LNCaP clone FGC (cell line): ENCODE measurements at places on chromosomes 13 and 19.

DNA sequence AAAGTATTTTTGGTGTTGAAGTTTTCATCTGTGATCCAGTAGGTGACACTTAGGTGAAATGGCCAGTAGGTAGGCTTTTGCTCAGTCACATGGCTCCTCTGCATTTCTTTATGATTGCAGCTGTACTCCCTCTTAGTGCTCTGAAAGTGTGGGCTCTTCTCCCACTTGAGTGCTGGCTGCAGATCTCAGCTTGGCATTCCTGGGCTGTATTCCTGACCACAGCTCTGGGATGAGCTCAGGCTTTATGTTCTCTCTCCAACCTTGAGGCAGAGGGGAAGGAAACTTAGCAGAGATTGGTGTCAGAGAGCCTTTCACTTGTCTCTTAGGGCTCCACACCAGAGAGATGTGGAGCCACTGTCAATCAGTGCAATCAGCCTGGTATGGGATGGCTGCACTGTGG lies 254.3 kb downstream of the NDFIP2 start:
- no peak for DNase-seq

DNA sequence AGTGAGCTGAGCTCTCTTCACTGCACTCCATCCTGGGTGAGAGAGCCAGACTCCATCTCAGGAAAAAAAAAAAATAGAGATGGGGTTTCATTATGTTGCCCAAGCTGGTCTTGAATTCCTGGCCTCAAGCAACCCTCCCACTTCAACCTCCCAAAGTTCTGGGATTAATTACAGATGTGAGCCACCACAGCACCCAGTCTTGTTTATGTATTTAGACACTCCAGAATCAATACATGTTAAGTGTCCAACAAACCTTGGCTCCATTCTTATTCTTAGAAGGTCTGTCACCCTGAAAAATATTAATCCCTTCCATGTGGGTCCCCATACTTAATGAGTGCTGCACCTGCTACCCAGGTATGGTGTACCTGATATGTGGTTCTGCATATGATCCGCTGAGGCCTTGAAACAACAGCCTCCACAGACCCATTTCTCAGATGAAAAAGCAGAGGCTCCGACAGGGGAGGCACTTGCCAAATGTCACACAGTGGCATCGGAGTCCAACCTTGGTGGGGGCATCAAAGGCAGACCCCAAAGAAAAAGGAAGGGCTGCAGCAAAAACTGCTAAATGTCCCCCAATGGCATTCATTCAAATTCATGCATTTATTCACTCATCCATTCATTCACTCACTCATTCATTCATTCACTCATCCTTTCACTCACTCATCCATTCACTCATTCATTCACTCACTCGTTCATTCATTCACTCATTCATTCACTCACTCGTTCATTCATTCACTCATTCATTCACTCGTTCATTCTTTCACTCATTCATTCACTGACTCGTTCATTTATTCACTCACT lies 16.7 kb downstream of the TICAM1 start:
- no peak for DNase-seq

DNA sequence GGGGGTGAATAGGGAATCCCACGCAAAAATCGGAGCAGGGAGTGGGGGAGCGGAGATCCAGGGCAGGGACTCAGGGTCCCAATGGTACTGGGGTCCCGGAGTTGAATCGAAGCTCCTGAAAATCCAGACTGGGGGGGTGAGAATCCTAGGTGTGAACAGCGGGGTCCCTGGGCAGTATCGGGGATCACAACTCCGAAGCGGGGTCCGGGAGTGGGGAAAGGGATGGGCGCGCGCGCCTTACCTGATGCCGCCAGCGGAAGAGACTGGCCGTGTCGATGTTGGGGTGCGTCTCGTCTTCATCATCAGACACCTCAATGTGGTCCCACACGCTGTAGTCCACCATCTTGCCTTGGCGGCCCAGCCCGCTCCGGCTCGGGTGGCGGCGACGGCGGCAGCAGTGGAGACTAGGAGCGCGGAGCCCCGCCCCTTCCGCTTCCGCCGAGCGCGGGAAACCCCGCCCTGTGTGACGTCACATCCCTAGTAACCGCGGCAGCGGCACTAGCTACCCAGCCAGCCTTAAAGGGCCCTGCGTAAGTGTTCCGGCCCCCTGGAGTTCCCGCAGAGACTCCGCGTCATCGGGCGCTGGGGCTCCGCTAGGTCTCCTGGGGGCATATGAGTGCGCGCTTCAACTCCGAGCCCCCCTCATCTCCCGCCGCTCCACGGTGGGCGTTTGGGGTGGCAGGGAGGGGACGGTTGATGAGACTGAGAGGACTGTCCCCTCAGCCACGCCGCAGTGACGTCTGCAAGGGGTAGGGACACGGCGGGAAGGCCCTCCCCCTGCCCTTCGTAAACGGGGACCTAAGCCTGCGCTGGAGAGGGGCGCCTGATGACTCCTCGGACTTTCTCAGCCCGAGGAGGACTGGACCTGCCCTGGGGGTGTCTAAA lies at the start of gene CDC37:
Gene CDC37, minus strand, starts transcription at position 406 of the 885 bp plus-strand sequence. Its CDS starts 63 bp downstream, at position 343.
- DNase-seq, result peak; percentile 78

- DNase-seq, result no peak
Observed at GRCh38 chr13:102399791-102400674, 1.8 kb downstream of the FGF14 start.

DNA sequence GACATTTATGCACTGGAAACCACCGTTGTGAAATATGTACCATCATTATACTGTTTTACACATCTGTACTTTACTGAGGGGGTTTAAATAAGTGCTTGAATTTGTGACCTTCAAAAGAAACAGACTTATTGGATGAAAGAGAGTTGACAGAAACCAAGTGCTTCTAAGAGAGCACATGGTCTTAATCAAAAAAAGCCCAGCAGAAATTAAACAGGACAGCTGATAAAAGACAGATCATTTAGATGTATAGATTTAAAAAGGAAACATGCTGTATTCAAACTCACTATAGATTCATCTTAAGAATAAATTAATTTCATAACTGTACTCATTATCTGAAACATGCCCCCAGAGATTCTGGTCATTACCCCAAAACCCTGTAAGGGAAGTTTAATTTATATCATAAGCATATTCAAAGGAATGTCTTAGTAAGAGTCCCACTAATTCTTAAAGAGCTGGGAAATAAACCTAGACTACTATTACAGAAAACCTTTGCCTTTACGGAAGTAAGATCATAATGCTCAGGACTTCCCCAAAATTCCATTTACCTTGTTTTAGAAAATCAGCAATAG lies 421.8 kb downstream of the DCT start:
- no peak for DNase-seq
